ENCODE measurements at places on chromosomes 7 and 10.

DNA sequence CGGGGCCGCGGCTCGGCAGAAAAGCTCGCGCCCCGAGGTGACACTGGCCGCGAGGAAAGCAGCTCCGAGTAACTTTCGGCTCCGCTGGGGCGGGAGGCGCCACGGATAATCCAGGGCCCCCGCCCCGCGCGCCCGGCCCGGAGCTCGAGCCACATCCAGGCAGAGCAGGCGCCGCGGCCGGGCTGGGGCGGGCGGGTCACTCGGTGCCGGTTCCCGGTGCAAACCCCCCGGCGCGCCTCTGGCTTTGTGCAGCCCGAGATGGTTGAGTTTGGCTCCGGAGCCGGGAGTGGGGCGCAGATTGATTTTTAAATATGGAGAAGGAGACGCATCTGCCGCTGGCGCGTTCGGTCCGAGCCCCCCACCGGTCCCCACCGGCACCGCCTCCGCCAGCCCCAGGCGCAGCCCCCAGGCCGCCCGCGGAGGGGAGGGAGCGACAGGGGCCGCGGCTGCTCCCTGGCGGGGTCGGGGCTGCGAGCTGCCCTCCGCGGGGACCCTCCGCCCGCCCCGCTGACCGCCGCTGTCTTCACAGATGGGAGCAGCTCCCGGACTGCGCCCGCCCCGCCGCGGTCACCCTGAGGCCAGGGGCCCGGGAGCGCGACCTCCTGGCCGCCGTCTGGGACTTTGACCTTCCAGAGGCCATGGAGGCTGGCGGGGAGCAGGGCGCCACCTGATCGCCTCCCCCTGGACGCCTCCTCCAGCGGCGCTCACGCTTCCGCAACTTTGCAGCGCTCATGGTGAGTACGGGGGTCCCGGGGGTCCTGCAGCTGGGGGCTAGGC, 643 bp downstream of the ADGRA1 start:
- peaks cover 31% of the 10 kb centered on the region for H3K4me1 ChIP-seq
- H3K27ac ChIP-seq, result no peak overlapping the region
- H3K27me3 ChIP-seq, result peaks cover 17% of the 10 kb centered on the region
- H3K36me3 ChIP-seq, result no peaks in the 10 kb centered on the region

- H3K4me3 ChIP-seq, result peak overlapping the region; percentile 90
- no peak for DNase-seq
- H3K36me3 ChIP-seq, result peaks cover 12% of the 10 kb centered on the region
- H3K27me3 ChIP-seq, result no peaks in the 10 kb centered on the region
Measured at GRCh38 chr7:102463841-102464576, 654 bp downstream of the ALKBH4 start.

DNA sequence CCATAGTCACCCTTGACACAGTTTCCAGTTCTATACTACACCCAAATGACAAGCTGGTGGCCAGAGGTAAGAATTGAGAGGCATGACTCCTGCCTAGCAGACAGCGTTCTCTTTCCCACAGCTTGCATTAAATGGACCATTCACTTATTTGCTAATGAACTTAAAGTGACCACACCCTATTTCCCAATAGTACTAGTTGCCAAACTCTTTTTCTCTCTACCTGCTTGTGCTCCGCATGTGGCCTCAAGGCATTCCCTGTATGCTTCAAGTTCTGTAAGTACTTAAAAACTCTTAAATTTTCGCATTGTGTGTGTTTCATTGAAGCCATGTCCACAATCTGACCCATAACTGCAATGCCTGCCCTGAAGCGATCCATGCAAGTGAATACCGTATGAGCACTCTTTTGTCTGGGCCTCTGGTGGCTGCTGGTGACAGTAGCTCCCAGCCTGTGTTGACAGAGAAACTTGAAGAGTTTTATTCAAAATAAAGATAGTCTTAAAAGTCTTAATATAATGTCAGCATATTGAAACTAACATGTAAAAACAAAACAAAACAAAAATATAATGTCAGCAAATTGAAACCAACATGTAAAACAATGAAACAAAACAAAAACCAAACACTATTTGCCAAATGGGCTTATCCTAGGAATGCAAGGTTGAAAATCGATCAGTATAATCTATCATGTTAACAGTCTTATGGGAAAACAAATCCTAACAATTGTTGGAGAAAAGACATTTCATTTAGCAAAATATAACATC, 73.6 kb downstream of the CCSER2 start:
- no peak overlapping the region for H3K4me3 ChIP-seq
- peaks cover 4% of the 10 kb centered on the region for H3K36me3 ChIP-seq
- no peak overlapping the region for H3K27ac ChIP-seq
- no peaks in the 10 kb centered on the region for H3K4me1 ChIP-seq

- peaks cover 48% of the 10 kb centered on the region for H3K4me1 ChIP-seq
- no peaks in the 10 kb centered on the region for H3K27me3 ChIP-seq
- no peak overlapping the region for H3K4me3 ChIP-seq
- no peak for DNase-seq
Measured at GRCh38 chr10:79127151-79127961, 58.6 kb downstream of the ZMIZ1 start.

- DNase-seq, result no peak
- no peak overlapping the region for H3K4me3 ChIP-seq
- H3K27me3 ChIP-seq, result no peaks in the 10 kb centered on the region
- no peaks in the 10 kb centered on the region for H3K36me3 ChIP-seq
- H3K4me1 ChIP-seq, result no peaks in the 10 kb centered on the region
Measured at GRCh38 chr7:81616951-81617350, 152.9 kb downstream of the HGF start.

GRCh38 chr10:71725998-71726579, 6.5 kb upstream of the C10orf105 start:
- H3K27me3 ChIP-seq, result peaks cover 7% of the 10 kb centered on the region
- peak; percentile 29 for DNase-seq
- no peak overlapping the region for H3K4me3 ChIP-seq
- H3K27ac ChIP-seq, result no peak overlapping the region

GRCh38 chr10:23493711-23494110, 54.8 kb downstream of the OTUD1 start:
- no peaks in the 10 kb centered on the region for H3K27me3 ChIP-seq
- no peaks in the 10 kb centered on the region for H3K4me1 ChIP-seq
- no peak overlapping the region for H3K4me3 ChIP-seq
- no peak for DNase-seq
- H3K27ac ChIP-seq, result no peak overlapping the region
- no peaks in the 10 kb centered on the region for H3K36me3 ChIP-seq

DNA sequence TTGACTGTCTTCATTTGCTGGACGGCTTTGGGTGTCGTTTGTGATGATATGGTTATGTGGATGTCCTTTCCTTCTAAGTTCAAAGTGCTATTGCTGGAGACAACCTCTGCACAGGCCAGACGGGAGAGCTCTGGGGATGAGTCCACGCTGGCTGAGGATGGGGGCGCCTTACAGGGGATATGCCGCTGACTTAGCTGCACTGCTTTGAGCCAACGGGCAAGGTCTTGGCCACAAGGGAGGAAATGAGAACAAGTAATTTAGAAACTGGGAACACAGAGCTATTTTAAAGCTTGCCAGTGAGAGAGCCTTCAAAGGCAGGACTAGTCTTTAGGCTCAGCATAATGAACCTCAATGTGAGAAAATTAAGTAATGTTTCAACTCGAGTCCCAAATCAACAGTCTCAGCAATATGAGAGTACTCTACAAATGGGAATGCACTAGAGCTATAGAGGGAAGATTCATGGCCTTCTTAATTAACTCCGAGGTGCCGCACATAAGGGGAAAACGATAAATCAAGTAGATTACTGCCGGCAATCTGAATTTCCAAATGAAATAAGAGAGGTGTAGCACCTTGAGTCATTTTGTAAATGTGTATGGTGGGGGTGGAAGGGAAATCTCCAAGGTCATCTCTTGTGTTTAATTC, 209.3 kb downstream of the JAZF1 start:
- H3K36me3 ChIP-seq, result no peaks in the 10 kb centered on the region
- no peaks in the 10 kb centered on the region for H3K4me1 ChIP-seq
- H3K4me3 ChIP-seq, result no peak overlapping the region
- no peak overlapping the region for H3K27ac ChIP-seq
- H3K27me3 ChIP-seq, result no peaks in the 10 kb centered on the region
- DNase-seq, result no peak

DNA sequence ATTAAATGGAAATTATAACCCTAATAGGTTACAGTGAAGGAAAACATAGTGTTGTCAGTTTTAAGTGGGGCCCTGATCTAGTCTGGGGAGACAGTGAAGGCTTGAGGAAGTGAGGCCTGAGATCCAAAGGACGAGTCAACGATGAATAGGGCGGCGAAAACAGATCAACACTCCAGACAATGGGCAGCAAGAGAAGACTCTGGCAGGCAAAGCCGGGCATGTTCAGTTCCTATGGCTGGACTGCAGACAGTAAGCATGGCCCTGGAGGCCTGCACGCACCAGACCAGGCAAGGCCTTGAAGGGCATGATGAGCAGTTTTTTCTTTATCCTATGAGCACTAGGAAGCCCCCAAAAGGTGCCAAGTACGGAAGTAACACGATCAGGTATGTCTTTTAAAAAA, 127.8 kb downstream of the RNF216 start:
- no peaks in the 10 kb centered on the region for H3K27me3 ChIP-seq
- no peak overlapping the region for H3K27ac ChIP-seq
- peaks cover 3% of the 10 kb centered on the region for H3K4me1 ChIP-seq
- no peak overlapping the region for H3K4me3 ChIP-seq
